Left colon (tissue), 2 donors: ENCODE measurements at places on chromosomes 13 and 19. TPM values are rescaled to one million over a fixed set of nuclear protein-coding genes. Genes with fewer than 3 reads are reported as not detected.

STOML3 gene
- 0.25 TPM for total RNA-seq

ZNF578 gene
- total RNA-seq = not detected

TLE6 gene
- 2.6 TPM for total RNA-seq

NLRP12 gene
- total RNA-seq = 0.09 TPM

BCL2L12 gene
- total RNA-seq = 13.8 TPM

CEACAM19 gene
- total RNA-seq = 6.6 TPM

ZNF177 gene
- 0.53 TPM for total RNA-seq

MIER2 gene
- total RNA-seq = 15.7 TPM

CASP14 gene
- total RNA-seq = not detected

ZFP36 gene
- 391 TPM for total RNA-seq

LPAR6 gene
- 7.6 TPM for total RNA-seq

HCN2 gene
- 0.15 TPM for total RNA-seq

FBXO27 gene
- not detected for total RNA-seq

NR1H2 gene
- total RNA-seq = 75.2 TPM

RNF17 gene
- total RNA-seq = 0.18 TPM

CEACAM4 gene
- 0.22 TPM for total RNA-seq

ABHD8 gene
- total RNA-seq = 6.0 TPM

FLT1 gene
- total RNA-seq = 5.8 TPM

CBY2 gene
- not detected for total RNA-seq

KIR2DL1 gene
- not detected for total RNA-seq

MCEMP1 gene
- total RNA-seq = not detected

SELENOV gene
- total RNA-seq = not detected

CYP2A6 gene
- not detected for total RNA-seq

MRPL34 gene
- total RNA-seq = 142 TPM

FPR1 gene
- total RNA-seq = 1.3 TPM

CYP4F8 gene
- total RNA-seq = not detected

PTPRS gene
- total RNA-seq = 11.8 TPM

ANKLE1 gene
- 0.22 TPM for total RNA-seq

CFAP97D2 gene
- not detected for total RNA-seq

LRFN3 gene
- total RNA-seq = 12.5 TPM

BCKDHA gene
- total RNA-seq = 17.3 TPM

PEG3 gene
- total RNA-seq = 0.92 TPM

CEACAM20 gene
- 0.15 TPM for total RNA-seq

B3GNT8 gene
- total RNA-seq = 94.9 TPM

ZNF71 gene
- 3.8 TPM for total RNA-seq

CEACAM5 gene
- total RNA-seq = 5,481 TPM

ZNF112 gene
- 4.4 TPM for total RNA-seq

GARIN5A gene
- total RNA-seq = 1.5 TPM

CD70 gene
- not detected for total RNA-seq

NCR1 gene
- not detected for total RNA-seq

PGLYRP2 gene
- total RNA-seq = not detected

SYCN gene
- not detected for total RNA-seq

KLK4 gene
- total RNA-seq = 6.4 TPM

NLRP4 gene
- not detected for total RNA-seq

SOX1 gene
- not detected for total RNA-seq
